ENCODE measurements at places on chromosomes 3 and 15.

- no peak for DNase-seq
These were observed 230.0 kb upstream of the CTNNB1 start for GRCh38 chr3:40969341-40969740.

- DNase-seq, result no peak
These were observed 159.9 kb downstream of the APBA2 start for GRCh38 chr15:29045717-29046116.

GRCh38 chr3:86743233-86743632 lies 247.7 kb downstream of the VGLL3 start:
- DNase-seq, result no peak

GRCh38 chr3:173553635-173554280 lies 156.2 kb downstream of the NLGN1 start:
- peak; percentile 48 for DNase-seq

DNA sequence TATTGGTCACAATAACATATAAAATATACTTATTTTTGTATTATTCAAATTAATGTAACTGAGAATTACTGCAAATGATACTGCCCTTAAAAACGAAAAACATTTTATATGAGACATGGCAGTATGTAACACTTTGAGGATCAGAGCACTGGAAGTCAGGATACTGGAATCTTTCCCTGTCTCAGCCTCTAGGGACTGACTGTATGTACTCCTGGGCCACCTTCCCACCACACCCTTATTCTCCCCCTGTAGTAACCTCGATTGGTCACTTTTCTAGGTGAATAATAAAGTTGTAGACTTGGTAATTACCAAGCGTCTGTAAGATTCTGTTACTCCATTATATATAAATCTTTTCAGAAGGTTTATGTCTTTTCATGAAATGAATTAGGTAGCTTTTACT lies 43.0 kb downstream of the LRRC49 start:
- no peak for DNase-seq

DNA sequence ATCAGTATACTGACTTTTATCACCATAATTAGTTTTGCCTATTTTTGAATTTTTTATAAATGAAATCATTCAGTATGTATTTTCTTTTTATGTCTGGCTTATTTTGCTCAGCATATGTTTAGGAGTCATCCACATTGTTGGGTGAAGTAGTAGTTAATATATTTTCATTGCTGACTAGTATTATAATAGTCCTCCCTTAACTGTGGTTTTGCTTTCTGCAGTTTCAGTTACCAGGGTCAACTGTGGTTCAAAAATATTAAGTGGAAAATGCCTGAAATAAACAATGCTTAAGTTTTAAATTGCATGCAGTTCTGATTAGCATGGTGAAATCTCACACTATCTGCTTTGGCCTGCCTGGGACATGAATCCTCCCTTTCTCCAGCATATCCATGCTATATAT lies 39.5 kb upstream of the PRR23C start:
- no peak for DNase-seq

- DNase-seq, result no peak
These were observed 103.5 kb downstream of the FAIM start for GRCh38 chr3:138712086-138712485.

GRCh38 chr15:73293773-73294172 lies 75.0 kb downstream of the HCN4 start:
- no peak for DNase-seq

- DNase-seq, result no peak
These were observed 195.6 kb downstream of the TCF12 start for GRCh38 chr15:57114070-57114469.

DNA sequence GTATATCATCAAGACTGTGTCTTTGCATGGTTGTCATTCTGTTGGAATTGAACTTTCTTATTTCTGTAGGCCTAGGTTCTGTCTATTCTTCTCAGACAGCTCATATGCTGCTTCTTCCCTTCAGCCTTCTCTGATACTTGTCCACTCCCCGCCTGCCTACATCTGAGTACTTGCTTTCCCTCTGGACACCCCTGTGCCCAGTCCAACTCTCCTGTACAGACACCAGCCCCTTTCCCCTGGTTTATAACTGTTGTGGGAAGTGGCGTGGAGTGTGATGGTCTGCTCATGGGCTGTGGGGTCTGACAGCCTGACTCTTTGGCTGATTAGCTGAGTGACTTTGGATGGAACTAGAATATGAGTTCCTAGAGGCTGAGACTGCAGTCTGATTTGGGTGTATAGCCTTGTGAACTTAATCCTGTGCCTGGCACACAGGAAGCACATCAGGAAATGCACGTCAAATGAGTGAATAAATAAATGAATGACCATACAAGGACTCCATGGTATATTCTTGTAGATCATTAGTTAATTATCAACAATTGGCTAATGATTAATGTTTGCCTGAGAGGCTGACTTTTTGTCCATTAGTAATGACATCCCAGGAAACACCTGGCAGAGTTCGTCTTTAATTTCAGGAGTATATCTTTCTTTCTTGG lies 11.8 kb downstream of the CACNA1D start:
- DNase-seq, result no peak

GRCh38 chr15:59965741-59966140 lies 38.4 kb upstream of the FOXB1 start:
- no peak for DNase-seq

DNA sequence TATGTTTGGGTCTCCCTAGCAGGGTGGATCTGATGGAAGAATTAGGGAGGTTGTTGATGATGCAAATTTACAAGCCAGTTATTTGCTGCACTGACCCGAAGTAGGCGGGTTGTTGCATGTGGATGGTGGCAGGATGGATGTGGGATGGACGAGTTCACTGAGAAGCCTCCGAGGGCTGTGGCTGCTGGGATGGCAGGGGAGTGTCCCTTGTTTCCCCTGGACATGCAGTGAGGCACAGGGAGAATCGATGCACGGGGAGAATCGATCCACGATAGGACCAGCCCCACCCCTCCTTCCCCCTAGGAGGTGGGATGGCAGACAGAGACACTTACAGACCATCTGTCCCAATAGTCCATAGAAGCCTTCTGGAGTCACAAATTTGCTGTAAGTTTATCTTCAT lies 31.0 kb upstream of the KLF13 start:
- DNase-seq, result no peak

DNA sequence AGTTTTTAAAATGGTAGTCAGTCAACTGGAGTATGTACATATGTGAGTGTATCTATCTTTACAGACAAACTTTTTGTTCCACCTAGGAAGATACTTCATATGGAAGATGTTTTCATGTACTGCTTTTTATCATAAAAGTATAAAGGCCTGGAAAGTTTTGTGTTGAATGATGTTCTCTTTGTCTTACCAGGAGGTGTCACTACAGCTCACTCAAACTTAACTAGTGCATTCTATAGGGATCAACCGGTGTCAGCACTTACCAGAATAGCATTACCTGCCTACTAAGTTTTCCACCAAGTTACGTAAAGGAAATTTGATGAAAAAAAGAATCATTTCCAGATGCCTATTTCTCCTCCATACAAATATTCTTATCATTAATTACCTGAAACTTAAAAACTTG lies 522.6 kb upstream of the SEMA6D start:
- peak; percentile 14 for DNase-seq

- DNase-seq, result no peak
These were observed 274.1 kb downstream of the OTOL1 start for GRCh38 chr3:161770484-161771386.

GRCh38 chr15:67839499-67839928 lies 331 bp downstream of the RNU6-1 start:
- DNase-seq, result peak; percentile 62

DNA sequence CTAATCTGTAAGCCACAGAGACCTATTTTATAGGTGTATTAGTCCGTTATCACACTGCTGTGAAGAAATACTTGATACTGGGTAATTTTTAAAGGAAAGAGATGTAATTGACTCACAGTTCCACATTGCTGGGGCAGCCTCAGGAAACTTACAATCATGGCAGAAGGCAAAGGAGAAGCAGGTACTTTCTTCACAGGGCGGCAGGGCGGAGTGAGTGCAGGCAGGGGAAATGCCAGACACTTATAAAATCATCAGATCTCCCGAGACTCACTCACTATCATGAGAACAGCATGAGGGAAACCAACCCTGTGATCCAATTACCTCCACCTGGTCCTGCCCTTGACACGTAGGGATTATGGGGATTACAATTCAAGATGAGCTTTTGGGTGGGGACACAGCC lies 108.7 kb downstream of the GALK2 start:
- no peak for DNase-seq

DNA sequence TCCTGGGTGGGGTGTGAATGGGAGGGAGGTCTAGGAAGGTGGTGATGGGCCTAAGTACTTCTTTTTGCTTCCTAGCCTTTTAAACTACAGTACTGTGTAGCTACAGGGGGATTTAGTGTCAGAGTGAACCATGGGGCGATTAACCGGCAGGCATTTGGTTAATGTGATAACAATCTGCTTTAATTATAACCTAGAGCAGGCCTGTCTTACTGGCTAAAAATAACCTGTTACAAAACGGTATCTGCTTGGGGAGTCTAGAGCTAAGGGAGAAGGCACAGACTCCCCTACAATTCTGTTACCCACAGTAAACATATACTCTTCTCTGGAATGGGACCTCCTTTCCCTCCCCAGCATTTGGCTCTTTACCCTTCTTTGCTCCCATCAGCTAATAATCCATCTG lies 85.4 kb downstream of the RBPMS2 start:
- no peak for DNase-seq

- DNase-seq, result no peak
These were observed 32.2 kb downstream of the CRTAP start for GRCh38 chr3:33145901-33146580.

- no peak for DNase-seq
These were observed 57.4 kb upstream of the DIPK2A start for GRCh38 chr3:143914257-143914656.

- DNase-seq, result no peak
These were observed 23.4 kb downstream of the CHRNA7 start for GRCh38 chr15:32053719-32054118.

GRCh38 chr15:78072080-78072892 lies 5.2 kb downstream of the TBC1D2B start:
- peak; percentile 58 for DNase-seq

DNA sequence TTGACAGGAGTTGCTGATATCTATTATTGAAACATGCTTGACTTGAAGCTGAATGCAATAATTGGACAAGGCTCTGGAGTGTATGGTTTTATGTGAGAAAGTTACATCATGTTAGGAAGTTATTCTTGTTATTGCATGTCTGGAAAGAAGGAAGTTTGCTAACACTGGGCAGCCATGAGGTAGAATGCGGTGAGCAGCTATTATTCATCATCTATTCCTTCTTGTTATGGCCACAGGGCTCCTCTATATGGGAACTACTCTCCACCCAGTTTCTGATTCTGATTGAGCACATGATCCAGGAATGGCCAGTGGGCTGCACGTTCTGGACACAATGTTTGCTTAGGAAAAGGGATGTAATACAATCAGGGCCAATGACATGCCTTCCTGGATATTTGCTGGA lies 37.8 kb upstream of the SCN5A start:
- DNase-seq, result no peak

GRCh38 chr3:188780193-188781147 lies 391.3 kb upstream of the TPRG1 start:
- peak; percentile 16 for DNase-seq

DNA sequence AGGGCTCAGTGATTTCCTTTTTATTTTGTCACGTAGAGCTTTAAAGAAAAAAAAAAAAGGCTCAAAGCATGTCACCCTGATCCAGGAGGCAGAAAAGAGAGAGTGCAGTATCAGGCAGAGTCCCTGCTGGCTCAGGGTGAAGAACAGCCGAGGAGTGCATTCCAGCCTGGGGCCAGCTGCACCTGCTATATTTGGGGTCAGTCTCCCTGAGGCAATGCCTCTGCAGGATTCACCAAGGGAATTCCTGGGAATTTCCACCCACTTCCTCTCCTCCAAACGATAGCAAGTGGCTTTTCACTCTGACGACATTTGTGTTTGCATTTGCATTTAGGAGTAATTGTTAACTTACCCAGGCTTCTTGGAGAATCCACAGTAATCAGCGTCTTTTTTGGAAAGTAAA lies 202.9 kb upstream of the CTNNB1 start:
- DNase-seq, result no peak

DNA sequence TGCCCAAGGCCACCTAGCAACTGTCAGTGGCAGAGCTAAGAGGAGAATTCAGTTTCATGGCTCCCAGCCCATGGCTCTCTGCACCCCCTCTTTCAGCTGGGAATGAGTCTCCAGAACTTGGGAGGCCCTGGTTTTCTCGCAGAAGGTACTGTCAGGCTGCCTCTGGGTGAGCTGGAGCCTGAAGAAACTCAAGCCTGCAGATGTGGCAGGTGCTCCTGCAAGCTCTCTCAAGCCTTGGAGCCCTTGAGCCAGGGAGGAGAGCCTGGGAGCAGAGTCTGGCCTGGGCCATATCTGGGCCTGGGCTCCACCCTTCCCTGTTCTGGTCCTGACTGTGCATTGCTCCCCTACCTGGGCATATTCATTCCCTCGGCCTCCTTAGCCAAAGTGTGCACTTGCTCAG lies 74.4 kb upstream of the TLE3 start:
- DNase-seq, result no peak

GRCh38 chr15:79380755-79381497 lies 51.2 kb upstream of the MINAR1 start:
- DNase-seq, result peak; percentile 75

- DNase-seq, result no peak
These were observed 33.7 kb downstream of the DENND6A start for GRCh38 chr3:57659004-57659673.

DNA sequence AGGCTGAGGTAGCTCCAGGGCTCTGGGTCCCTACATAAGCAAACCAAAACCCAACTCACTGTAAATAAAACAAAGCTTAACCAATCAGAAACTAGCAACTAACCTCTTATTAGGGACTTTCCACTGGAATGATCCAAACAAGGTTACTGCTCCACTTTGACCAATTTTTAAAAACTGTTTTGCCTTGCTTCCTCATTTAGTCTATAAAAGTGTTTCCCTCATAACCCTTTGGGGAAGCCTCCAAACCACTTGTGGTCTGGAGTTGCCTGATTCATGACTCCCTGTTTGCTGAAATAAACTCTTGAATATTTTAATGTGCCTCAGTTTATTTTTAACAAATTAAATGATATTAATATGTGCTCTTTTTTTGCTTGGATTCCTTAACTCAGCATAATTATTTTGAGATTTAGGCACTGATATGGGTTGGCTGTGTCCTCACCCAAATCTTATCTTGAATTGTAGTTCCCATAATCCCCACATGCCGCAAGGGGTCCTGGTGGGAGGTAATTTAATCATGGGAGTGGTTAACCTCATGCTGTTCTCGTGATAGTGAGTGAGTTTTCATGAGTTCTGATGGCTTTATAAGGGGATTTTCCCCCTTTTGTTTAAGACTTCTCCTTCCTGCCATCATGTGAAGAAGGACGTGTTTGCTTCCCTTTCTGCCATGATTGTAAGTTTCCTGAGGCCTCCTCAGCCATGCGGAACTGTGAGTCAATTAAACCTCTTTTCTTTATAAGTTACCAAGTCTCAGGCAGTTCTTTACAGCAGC lies 90.6 kb downstream of the CD200R1L start:
- DNase-seq, result no peak

Data from GM03348 (cell line).